ENCODE measurements at places on chromosomes 4 and X. TPM values are rescaled to one million over a fixed set of nuclear protein-coding genes. Genes with fewer than 3 reads are reported as not detected.

DNA sequence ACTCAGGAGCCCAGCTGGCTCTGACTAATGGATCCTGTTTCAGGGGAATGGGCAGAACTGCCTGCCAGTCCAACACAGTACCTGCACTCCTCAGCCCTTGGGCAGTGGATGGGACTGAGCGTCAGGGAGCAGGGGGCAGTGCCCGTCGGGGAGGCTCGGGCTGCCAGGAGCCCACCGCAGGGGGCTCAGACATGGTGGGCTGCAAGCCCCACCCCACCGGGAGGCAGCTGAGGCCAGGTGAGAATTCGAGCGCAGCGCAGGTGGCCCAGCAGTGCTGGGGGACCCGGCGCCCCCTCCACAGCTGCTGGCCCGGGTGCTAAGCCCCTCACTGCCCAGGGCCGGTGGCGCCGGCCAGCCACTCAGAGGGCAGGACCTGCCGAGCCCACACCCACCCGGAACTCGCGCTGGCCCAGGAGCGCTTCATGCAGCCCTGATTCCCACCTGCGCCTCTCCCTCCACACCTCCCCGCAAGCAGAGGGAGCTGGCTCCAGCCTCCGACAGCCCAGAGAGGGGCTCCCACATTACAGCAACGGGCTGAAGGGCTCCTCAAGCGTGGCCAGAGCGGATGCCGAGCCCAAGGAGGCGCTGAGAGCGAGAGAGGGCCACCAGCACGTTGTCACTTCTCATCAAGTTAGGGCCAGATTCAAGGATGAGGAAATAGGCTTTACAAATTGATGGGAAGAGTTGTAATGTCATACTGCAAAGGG, 668.8 kb downstream of the GALNTL6 start:
- no peak for DNase-seq

Gene DRD5
- total RNA-seq: not detected

Gene KLHL4
- total RNA-seq: not detected

Gene NFKB1
- total RNA-seq: 131 TPM

Gene CHST7
- 2.9 TPM for total RNA-seq
